RWPE1 (cell line): ENCODE measurements at places on chromosomes 12 and 14.

- DNase-seq = no peak
Measured at GRCh38 chr12:17802657-17803641, 287.0 kb downstream of the RERGL start.

GRCh38 chr12:7310070-7310469 is 6.2 kb downstream of the ACSM4 start:
- no peak for DNase-seq

- DNase-seq = no peak
Measured at GRCh38 chr14:50882932-50883826, 11.3 kb downstream of the ABHD12B start.

DNA sequence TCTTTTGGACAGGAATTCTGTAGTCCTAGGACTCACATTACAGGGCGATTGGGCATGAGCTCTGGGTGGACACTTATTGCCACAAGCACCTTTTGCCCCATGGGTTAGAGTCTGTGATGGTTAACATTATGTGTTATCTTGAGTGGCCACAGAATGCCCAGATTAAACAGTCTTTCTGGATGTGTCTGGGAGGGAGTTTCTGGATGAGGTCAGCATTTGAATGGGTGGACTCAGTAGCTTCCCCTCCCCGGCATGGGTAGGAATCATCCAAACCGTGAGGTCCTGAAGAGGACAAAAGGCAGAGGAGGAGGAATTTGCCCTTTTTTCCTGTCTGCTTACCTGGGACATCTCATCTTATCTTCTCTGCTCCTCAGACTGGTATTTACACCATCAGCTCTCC is 85.6 kb downstream of the BMP4 start:
- DNase-seq = no peak
